ENCODE measurements at places on chromosomes 13 and 19. TPM values are rescaled to one million over a fixed set of nuclear protein-coding genes. Genes with fewer than 3 reads are reported as not detected.

- peak; percentile 46 for DNase-seq
Measured at GRCh38 chr13:19664481-19665230, 31.2 kb downstream of the MPHOSPH8 start.

GRCh38 chr13:98581971-98582702, 5.2 kb upstream of the STK24 start:
- DNase-seq: no peak

- DNase-seq: peak; percentile 93
Measured at GRCh38 chr13:39612023-39612637, 9.1 kb upstream of the LHFPL6 start.

- no peak for DNase-seq
Measured at GRCh38 chr13:45196622-45197021, 4.2 kb downstream of the KCTD4 start.

ZNF726 gene
- 1.9 TPM for total RNA-seq

Data from mucosa of descending colon (tissue), 3 donors.